ENCODE measurements at places on chromosomes 6 and 20. TPM values are rescaled to one million over a fixed set of nuclear protein-coding genes. Genes with fewer than 3 reads are reported as not detected.

- H3K4me1 ChIP-seq: peaks cover 13% of the 10 kb centered on the region
- no peak for DNase-seq
- H3K27me3 ChIP-seq: no peaks in the 10 kb centered on the region
- H3K36me3 ChIP-seq: no peaks in the 10 kb centered on the region
Observed at GRCh38 chr6:45787384-45787783, 228.3 kb downstream of the CLIC5 start.

DNA sequence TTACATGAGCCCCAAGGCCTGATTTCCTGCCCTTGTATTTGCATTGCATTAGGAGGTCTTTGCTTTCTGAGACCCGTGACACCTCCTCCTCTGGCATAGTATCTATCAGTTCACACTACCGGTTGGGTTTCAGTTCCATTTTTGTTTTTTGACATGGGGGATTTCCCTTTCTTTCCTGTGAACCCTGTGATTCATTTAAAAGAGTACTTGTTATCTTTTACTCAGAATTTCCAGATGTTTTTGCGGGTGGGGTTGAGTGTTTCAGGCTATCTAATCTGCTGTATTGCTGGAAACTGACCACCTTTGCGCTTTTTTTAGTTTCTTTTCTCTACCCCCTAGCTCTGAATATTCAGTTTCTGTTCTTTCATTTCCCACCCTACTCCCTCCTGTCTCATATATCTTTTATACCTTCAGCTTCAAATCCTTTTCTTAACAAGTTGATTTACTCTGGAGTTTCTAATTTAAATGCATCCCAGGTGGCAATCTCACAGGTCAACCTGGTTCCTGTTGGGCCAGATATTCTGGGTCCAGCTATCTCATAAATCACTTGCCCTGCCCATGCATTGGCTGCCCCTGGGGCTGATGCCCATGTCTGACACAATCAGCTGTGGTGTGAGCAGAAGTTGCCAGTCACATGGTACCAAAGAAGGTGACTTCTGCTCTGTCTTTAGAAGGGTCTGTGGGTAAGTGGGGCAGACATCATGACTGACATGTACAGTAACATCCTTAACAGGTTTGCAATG lies 14.3 kb upstream of the NCOA3 start:
- no peaks in the 10 kb centered on the region for H3K36me3 ChIP-seq
- no peak overlapping the region for H3K4me3 ChIP-seq
- no peak overlapping the region for H3K27ac ChIP-seq
- peaks cover 4% of the 10 kb centered on the region for H3K27me3 ChIP-seq
- no peak for DNase-seq

- H3K4me1 ChIP-seq: no peaks in the 10 kb centered on the region
- no peaks in the 10 kb centered on the region for H3K36me3 ChIP-seq
- no peak overlapping the region for H3K27ac ChIP-seq
- no peak for DNase-seq
- no peak overlapping the region for H3K4me3 ChIP-seq
Observed at GRCh38 chr6:156279261-156279969, 497.8 kb upstream of the ARID1B start.

DNA sequence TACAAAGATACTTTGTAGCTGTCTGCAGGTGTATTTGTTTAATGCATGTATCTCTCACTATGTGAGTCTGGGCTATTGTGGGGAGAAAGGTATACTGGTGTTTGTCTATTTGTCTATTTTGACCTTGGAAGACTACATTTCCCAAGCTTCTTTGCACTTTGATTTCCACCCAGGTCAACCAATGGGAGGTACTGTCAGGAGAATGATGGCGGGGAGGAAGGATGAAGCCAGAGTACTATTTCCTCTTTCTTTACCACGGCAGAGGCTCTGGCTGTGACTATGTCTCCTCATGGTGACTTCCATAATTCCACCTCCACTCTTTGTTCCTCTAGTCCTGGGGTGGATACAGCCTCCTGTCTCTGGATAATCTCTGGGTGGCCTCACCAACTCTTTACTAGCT lies 23.1 kb downstream of the LBP start:
- peaks cover 16% of the 10 kb centered on the region for H3K27me3 ChIP-seq
- no peaks in the 10 kb centered on the region for H3K4me1 ChIP-seq
- no peak overlapping the region for H3K27ac ChIP-seq

DNA sequence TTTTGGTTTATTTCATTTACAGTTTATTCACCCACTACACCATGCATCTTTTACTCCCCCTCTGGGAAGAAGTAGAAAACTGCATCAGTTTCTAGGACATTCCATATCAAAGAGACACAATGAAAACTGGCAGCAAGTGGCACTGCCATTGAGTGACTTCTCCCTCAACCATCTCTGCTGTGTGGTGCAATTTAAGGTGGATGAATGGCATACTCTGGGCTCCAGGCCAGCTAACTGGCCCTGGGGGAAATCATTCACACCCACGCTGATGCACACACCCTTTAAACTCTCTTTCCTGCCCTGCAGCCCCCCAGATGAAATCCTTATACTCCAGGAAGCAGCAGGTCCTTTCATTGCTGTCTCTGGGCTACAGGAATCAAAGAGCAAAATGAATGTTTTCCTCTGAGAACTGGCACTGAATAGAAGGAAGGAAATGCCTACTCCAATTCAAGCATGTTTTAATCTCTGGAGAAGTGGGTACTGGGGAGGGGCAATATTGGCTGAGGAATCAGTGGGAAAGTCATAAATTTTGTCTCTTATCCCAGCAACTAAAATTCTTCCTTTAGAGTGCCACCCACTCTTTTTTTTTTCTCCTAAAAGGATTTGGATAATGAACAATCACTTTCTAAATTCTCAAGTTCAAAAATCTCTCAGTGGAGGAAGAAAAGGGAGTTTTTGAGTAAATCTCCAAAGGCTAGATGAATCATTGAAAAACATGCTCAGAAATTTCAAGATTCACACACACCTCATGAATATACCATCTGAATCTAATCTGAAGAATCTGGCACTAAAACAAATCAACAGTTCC lies 16.9 kb upstream of the RFPL4B start:
- H3K4me1 ChIP-seq: peaks cover 14% of the 10 kb centered on the region
- no peaks in the 10 kb centered on the region for H3K36me3 ChIP-seq
- H3K27me3 ChIP-seq: no peaks in the 10 kb centered on the region
- DNase-seq: peak; percentile 42

DNA sequence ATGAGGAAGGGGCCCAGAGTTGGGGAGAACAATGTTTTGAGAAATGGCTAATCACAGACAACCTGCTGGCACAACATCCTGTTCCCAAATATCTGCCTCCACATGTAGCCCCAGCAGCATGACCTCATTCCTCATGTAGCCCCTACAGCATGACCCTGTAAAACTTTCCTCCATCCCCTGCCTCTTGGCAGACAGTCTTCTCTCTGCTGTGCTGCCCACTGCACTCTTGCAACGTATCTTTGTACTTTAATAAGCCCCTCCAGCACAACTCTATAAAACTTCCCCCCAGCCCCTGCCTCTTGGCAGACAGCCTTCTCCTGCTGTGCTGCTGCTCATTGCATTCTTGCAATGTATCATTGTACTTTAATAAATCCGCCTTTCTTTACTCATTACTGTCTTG lies 278.8 kb downstream of the HDGFL1 start:
- H3K27me3 ChIP-seq: no peaks in the 10 kb centered on the region
- H3K4me3 ChIP-seq: no peak overlapping the region
- no peak for DNase-seq
- H3K27ac ChIP-seq: no peak overlapping the region
- H3K36me3 ChIP-seq: no peaks in the 10 kb centered on the region

- H3K27me3 ChIP-seq: no peaks in the 10 kb centered on the region
- no peak overlapping the region for H3K4me3 ChIP-seq
- H3K4me1 ChIP-seq: no peaks in the 10 kb centered on the region
- H3K27ac ChIP-seq: no peak overlapping the region
Observed at GRCh38 chr6:90898763-90899162, 311.9 kb upstream of the MAP3K7 start.

DNA sequence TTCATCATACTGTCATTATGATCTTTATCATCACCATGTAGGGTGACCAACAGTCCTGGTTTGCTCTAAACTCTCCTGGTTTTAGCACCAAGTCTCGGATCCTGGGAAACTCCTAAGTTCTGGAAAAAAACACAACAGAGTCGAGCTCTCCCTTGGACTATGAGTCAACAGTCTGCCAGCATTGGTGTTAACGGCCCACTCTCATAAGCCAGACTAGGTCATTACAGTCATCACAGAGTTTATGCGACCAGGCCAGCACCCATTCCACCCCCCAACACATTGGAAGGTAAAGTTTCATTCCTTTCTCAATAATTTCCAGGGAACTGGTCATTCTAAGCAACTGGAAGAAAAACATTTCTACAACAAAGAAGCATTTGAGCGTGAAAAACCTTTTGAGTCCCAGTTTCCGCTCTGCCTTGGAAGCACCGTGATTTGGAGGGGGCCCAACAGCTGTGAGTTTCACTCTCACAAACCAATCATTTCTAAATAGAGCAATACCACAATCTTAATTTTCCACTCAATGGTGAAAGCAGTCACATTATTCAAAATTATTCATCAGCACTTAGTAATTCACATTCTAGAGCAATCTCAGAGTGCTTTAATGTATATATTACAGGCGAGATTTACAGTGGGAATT lies 445.0 kb downstream of the CDH26 start:
- no peaks in the 10 kb centered on the region for H3K36me3 ChIP-seq
- H3K27ac ChIP-seq: peak overlapping the region; percentile 48
- no peak overlapping the region for H3K4me3 ChIP-seq
- no peak for DNase-seq

DNA sequence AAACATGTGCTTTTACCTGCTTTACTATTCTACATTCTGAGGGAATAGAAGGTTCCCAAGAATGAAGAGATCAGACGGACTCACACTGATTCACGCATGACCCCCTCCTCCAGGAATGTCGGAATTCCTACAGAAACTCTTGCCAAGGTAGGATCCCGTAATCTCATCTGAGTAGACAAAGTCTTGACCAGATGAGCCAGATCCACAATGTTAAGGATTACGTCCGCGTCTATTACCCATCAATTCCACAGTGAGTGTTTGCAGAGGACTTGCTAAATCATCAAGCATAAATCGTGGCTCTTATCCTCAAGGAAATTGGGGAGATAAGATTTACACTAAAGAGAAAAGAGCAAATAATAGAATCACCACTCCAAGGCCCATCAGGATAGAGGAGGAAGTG lies 245.9 kb upstream of the FOXQ1 start:
- H3K4me3 ChIP-seq: no peak overlapping the region
- peaks cover 27% of the 10 kb centered on the region for H3K27me3 ChIP-seq
- no peak for DNase-seq
- H3K4me1 ChIP-seq: no peaks in the 10 kb centered on the region
- H3K27ac ChIP-seq: no peak overlapping the region
- H3K36me3 ChIP-seq: no peaks in the 10 kb centered on the region

- no peak overlapping the region for H3K4me3 ChIP-seq
- no peaks in the 10 kb centered on the region for H3K27me3 ChIP-seq
- no peaks in the 10 kb centered on the region for H3K36me3 ChIP-seq
- H3K27ac ChIP-seq: no peak overlapping the region
Observed at GRCh38 chr6:116847227-116847626, 18.3 kb upstream of the GPRC6A start.

DNA sequence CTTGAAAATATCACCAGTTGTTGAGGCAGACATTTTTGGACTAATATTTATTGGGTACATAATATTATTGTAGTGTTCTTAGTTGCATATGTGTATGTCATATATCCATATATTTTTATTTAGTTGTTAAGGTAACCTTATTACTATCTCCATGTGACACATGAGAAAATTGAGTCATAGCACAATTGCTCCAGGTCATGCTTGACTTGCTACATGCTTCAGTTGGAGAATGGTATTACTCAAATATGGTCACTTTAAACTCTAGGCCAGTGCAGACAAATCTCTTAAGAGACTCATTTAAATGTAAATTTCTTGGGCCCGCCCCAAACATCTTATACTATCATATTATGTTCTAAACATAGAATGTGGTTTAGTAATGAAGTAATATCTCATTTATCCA lies 246.1 kb downstream of the RIMS1 start:
- DNase-seq: no peak
- no peak overlapping the region for H3K27ac ChIP-seq
- no peaks in the 10 kb centered on the region for H3K36me3 ChIP-seq
- peaks cover 6% of the 10 kb centered on the region for H3K4me1 ChIP-seq

- H3K4me1 ChIP-seq: peaks cover 8% of the 10 kb centered on the region
- peaks cover 1% of the 10 kb centered on the region for H3K36me3 ChIP-seq
- DNase-seq: no peak
- H3K4me3 ChIP-seq: no peak overlapping the region
Observed at GRCh38 chr6:56739836-56740815, 97.4 kb upstream of the DST start.

DNA sequence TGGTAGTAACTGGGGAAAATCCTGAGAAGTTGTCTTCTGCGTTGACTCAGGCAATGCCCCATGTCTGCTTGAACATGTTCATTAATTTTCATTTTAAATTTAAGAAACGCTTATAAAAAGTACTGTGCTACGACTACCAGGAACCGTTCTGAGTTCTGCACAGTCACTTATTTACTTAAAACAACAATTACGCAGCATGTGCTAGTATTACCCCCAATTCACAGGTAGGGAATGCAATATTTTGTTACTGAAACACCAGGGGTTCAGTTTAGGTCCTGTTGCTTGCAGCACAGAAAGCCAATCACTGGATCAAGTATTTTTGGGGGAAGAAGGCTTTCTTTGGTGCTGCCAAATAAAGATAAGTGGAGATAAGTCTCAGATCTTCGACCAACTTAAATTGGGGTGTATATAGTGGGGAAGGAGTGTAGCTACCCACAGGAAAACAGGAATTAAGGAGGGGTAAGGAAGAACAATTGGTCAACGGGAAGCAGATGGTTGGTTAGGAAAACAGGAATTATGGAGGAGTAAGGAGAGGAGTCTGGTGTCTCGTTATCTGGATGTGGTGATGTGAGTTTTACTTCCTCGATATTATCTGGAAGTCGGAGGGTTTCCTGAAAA lies 5.2 kb upstream of the LRP11 start:
- DNase-seq: no peak
- peaks cover 2% of the 10 kb centered on the region for H3K4me1 ChIP-seq
- no peaks in the 10 kb centered on the region for H3K36me3 ChIP-seq
- no peak overlapping the region for H3K27ac ChIP-seq
- H3K4me3 ChIP-seq: no peak overlapping the region
- no peaks in the 10 kb centered on the region for H3K27me3 ChIP-seq

GRCh38 chr20:11271319-11271718 lies 597.5 kb upstream of the JAG1 start:
- peaks cover 10% of the 10 kb centered on the region for H3K27me3 ChIP-seq
- no peak for DNase-seq

GRCh38 chr6:74853991-74854390 lies 351.9 kb downstream of the COL12A1 start:
- no peaks in the 10 kb centered on the region for H3K36me3 ChIP-seq
- H3K27me3 ChIP-seq: no peaks in the 10 kb centered on the region
- no peak for DNase-seq
- no peak overlapping the region for H3K4me3 ChIP-seq
- H3K27ac ChIP-seq: no peak overlapping the region

GRCh38 chr6:79646006-79646405 lies 14.9 kb downstream of the SH3BGRL2 start:
- no peak overlapping the region for H3K4me3 ChIP-seq
- H3K27me3 ChIP-seq: no peaks in the 10 kb centered on the region
- H3K36me3 ChIP-seq: no peaks in the 10 kb centered on the region
- no peaks in the 10 kb centered on the region for H3K4me1 ChIP-seq

GRCh38 chr20:51313358-51313827 lies 229.1 kb downstream of the NFATC2 start:
- no peaks in the 10 kb centered on the region for H3K27me3 ChIP-seq
- H3K36me3 ChIP-seq: no peaks in the 10 kb centered on the region

The SLC32A1 gene
- total RNA-seq: not detected

The GZF1 gene
- total RNA-seq: 12.2 TPM

The PTPRK gene
- 139 TPM for total RNA-seq

The PRL gene
- not detected for total RNA-seq

The B3GALT4 gene
- total RNA-seq: 1.8 TPM

The RBCK1 gene
- total RNA-seq: 124 TPM

The CSTF1 gene
- total RNA-seq: 30.3 TPM

The LGSN gene
- 0.25 TPM for total RNA-seq

The PDE7B gene
- 0.27 TPM for total RNA-seq

The ACTL10 gene
- total RNA-seq: 1.4 TPM

The RHAG gene
- total RNA-seq: not detected

The CGAS gene
- 0.16 TPM for total RNA-seq

The HLA-DOA gene
- total RNA-seq: 0.48 TPM

The MLN gene
- not detected for total RNA-seq

Data from astrocyte (in vitro differentiated cells and primary cell).